NCI-H1105 (cell line): ENCODE measurements at places on chromosomes 5 and 9.

- no peak for DNase-seq
These were observed 135.1 kb downstream of the PAPPA start for GRCh38 chr9:116288658-116289057.

GRCh38 chr9:36268007-36268427 is 9.8 kb upstream of the GNE start:
- DNase-seq = no peak

GRCh38 chr5:58860680-58861079 is 277.8 kb downstream of the RAB3C start:
- DNase-seq = no peak

- DNase-seq = no peak
These were observed 310.4 kb upstream of the EFNA5 start for GRCh38 chr5:107980923-107981692.

DNA sequence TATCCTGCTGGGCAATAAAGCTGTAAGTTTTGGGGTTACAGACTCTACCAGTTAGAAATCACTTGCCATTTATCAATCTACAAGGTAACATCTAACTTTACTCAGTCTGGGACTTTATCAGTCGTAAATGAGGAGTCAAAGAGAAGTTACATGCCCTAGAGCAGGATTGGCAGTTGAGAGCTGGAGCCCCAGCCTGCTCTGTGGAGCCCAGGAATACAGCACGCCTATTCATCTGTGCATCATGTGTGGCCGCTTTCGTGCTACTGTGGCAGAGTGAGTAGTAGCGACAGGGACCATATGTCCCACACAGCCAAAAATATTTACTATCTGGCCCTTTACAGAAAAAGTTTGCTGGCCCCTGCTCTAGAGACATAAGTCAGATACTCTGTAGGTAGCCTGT is 152.5 kb upstream of the NTRK2 start:
- DNase-seq = no peak

GRCh38 chr9:91896513-91897121 is 53.4 kb downstream of the ROR2 start:
- DNase-seq = no peak

DNA sequence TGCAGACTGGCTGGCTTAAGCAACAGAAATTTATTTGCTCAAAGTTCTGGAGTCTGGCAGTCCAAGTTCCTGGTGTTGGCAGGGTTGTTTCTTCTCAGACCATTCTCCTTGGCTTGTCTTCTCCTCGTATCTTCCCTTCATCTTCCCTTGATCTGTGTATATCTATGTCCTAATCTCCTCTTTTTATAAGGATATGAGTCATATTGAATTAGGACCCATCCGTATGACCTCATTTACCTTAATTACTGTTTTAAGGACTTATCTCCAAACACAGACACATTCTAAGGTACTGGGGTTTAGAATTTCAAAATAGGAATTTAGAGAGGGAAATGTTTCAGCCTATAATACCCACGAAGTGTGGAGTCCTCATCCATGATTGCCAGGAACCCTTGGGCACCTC is 13.1 kb upstream of the LPAR1 start:
- no peak for DNase-seq

- DNase-seq = no peak
These were observed 198.9 kb downstream of the TSSK1B start for GRCh38 chr5:113235884-113236283.

GRCh38 chr9:31912636-31913035 is 471.8 kb upstream of the ACO1 start:
- no peak for DNase-seq

- DNase-seq = no peak
These were observed 498 bp downstream of the ZNF367 start for GRCh38 chr9:96417661-96418082.

- no peak for DNase-seq
These were observed 449.6 kb downstream of the NTRK2 start for GRCh38 chr9:85118990-85119755.

GRCh38 chr5:153959134-153959957 is 79.4 kb downstream of the FAM114A2 start:
- no peak for DNase-seq

- DNase-seq = no peak
These were observed 32.8 kb upstream of the NSMF start for GRCh38 chr9:137491735-137492432.

DNA sequence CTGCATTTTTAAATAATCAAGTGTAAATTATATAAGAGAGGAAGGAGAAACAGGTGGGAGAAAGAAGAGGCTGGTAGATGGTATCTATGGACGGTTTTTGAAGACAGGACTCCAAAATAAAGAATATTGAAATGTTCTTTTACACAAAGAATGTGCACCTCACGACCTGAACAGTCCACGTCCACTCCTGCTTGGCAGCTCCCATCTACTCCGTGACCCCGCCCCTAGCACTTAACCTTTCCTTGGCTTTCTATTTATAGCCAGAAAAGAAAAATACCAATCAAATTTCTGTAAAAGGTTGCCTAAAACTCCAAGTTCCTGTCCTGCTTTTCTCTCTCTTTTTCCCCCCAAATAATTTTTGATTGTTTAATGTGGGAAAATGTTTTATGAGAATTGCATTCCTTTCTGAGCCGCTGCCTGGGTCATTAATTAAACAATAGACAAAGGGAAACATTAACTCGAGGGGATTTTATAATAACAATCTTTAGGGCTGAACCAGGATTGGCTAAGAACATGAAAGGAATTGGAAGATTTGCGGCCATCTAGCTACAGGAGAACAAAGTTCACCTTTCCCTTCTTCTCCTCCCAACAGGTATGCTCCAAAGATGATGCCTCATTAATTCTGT is 173.6 kb upstream of the MAP3K1 start:
- DNase-seq = no peak

GRCh38 chr9:99004717-99005460 is 61.2 kb downstream of the COL15A1 start:
- no peak for DNase-seq

GRCh38 chr9:32855752-32856151 is 72.4 kb downstream of the TMEM215 start:
- no peak for DNase-seq

DNA sequence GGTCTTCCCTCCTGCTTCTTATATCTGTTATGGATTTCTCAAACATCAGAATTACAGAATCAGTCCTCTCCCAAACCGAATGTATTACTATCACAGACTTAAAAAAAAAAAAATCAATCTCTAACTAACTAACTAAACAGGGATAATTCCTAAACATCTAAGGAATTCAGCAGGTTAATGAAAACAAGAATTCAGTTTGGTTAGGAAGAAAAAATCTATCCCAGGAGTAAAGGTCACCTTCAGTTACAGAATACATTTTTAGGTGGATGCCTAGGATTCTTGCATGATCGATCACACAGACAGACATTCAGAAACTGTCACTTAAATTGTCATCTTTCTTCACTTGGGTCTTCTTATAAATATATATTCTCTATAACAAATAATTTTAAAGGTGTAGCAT is 11.5 kb downstream of the PTAR1 start:
- DNase-seq = no peak

DNA sequence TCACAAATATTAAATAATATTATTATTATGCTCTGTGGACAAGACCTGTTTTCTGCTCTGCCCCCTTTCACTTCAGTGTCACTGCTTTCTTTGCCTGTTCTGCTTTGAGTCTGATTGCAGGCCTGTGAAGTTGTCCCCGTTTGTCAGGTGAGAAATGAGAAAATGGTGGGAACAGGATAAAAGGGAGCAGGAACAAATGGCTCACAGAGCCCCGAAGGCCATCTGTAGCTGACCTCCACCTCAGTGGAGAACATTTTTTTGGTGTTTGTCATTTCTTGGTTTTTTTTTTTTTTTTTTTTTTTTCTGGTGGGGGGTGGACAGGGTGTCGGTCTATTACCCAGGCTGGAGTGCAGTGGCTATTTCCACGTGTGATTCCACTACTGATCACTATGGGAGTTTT is 13.2 kb upstream of the S100Z start:
- DNase-seq = no peak

- no peak for DNase-seq
These were observed 58.3 kb downstream of the PRELID2 start for GRCh38 chr5:145776886-145777285.

DNA sequence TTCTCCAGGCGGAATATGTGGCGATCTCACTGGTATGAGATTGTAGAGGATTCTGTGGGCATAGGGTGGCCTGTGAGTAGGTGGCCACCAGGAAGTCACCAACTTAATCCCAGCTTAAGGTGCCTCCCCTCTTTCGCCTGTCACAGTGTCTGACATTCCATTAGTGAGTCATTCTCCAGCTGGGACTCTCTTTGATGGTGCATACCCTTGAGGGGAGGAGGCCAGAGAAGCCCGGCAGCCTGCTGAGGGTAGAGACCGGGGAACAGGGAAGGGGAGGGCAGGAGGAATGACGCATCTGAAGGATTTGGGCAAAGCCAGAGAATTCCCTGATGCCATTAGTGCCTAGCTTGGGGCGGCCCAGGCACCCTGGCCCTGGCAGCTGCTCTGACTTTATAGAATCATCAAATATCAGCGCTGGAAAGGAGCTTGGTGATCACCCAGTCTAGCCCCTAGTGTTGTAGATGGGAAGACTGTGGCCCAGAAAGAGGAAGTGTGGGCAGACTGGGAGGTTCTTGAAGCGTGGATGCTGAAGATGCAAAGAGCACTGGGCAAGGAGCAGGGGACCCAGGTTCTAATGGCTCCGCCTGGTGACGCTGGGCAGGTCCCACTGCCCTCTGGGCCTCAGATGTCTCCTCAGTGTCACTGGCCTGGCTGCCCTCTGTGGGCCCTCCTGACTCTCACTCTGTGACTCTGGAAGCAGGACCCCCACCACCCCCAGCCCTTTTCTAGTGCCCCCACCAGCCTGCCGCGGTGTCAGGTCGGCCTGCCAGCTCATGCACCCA is 41.4 kb downstream of the DAB2IP start:
- DNase-seq = no peak

GRCh38 chr5:154278186-154278585 is 87.7 kb downstream of the GALNT10 start:
- DNase-seq = no peak

- DNase-seq = no peak
These were observed 55.1 kb upstream of the SH3PXD2B start for GRCh38 chr5:172509405-172509781.

GRCh38 chr9:18385696-18386490 is 88.1 kb upstream of the ADAMTSL1 start:
- DNase-seq = no peak

DNA sequence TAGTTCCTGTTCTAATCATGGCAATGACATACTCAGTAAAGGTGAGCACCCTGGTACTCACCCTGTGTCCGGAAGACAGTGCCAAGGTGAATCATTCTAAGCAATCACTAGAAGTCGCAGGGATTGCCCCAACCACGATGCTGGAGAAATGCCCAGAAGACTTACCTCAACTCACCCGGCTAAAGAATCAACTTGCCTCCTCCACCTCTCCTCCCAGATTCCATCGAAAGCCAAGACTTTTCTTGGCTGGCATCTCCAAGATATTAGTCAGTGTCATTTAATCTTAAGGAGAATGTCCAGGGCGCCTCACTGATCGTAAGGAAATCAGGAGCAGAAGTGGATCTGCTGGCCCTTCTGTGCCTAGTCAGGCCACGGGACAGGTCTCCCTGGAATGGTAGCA is 204.9 kb downstream of the ERCC6L2 start:
- DNase-seq = no peak

DNA sequence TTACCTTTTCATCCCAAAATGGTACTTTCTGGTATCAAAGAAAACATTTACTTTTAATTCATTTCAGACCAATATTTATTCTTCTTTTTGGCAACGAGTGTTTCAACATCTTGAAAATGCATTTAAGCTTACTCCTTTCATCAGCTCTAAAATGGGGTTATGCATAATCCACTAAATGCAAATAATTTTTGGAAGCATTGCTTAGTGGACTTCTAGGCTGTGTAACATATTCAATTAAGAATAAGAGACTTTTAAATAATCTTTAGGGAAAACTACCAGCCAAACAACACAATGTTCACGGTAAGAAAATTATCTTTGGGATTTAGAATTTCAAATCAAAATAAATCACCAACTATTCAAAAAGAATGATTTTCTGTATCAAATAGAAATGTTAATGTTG is 118.2 kb downstream of the ADAMTS6 start:
- DNase-seq = no peak

- no peak for DNase-seq
These were observed 34.0 kb downstream of the BOD1 start for GRCh38 chr5:173582216-173583111.
